ENCODE measurements at places on chromosomes 13 and 19.

- DNase-seq: peak; percentile 57
Measured at GRCh38 chr19:44748426-44749254, at the start of gene BCL3. Gene BCL3, plus strand, starts transcription at chr19:44748708. Its CDS starts 83 bp downstream, at chr19:44748791.

- DNase-seq: no peak
Measured at GRCh38 chr13:101449790-101450748, 2.4 kb upstream of the ITGBL1 start.

GRCh38 chr13:93244918-93245280, 18.3 kb downstream of the GPC6 start:
- no peak for DNase-seq

- no peak for DNase-seq
Measured at GRCh38 chr13:76522083-76522755, 364.0 kb downstream of the KCTD12 start.

- no peak for DNase-seq
Measured at GRCh38 chr13:95557013-95557412, 4.5 kb downstream of the CLDN10 start.

- DNase-seq: peak; percentile 42
Measured at GRCh38 chr19:45161738-45162607, 1.2 kb upstream of the NKPD1 start.

Measured in testis (tissue), 5 donors.